T-helper 1 cell (primary cell): ENCODE measurements at places on chromosomes 2 and 18.

DNA sequence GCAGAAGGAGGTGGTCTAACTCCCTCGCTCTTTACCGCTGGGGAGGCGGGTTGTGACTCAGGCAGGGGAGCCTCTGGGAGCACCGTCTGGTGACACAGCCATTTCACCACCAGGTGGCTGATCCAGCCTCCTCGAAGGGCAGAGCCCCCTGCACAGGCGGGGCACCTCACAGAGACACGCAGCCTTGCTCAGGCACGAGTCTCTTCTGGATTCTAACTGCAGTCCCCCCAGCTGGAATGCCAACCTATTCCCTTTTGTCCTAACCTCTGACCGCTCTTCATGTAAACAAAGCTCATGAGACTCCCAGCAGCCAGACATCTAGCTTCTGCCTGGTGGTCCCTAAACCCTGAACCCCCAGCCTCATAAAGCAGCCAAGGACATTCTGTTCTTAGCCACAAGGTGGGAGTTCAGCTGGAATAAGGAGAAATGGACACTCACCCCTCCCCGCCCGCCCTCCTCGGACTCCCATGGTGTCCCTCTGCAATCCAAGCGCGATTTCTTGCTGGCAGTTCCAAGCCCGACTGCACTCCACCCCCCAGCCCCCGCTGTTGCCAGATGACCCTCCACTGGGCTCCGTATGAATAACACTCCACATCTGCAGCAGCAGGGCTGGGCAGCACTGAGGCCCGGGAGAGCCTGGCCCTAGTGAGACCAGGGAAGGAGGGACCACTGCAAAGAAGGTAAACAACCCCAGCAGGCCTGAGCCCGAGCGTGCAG, 84.3 kb downstream of the TNS1 start:
- DNase-seq = no peak

GRCh38 chr18:13453714-13454113, 235.2 kb downstream of the LDLRAD4 start:
- DNase-seq = no peak

GRCh38 chr18:58645398-58645797, 16.5 kb upstream of the ALPK2 start:
- no peak for DNase-seq

DNA sequence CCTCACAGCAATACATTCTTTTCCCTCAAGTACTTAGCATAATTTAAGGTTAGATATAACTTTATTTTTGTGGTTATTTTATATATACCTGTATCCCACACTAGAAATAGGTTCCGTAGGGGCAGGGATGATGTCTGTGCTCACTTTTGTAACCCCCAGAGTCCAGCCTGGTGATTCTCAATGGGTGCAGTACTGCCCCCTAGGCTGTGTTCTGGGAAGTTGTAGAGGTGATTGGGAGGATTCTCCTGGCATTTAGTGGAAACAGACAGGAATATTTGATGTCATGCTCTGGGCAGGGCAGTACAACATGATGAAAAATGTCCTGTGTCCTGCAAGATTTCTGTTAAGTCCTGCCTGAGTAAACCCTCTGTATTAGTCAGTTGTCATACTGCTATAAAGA, 333.3 kb downstream of the PLCL1 start:
- DNase-seq = no peak

DNA sequence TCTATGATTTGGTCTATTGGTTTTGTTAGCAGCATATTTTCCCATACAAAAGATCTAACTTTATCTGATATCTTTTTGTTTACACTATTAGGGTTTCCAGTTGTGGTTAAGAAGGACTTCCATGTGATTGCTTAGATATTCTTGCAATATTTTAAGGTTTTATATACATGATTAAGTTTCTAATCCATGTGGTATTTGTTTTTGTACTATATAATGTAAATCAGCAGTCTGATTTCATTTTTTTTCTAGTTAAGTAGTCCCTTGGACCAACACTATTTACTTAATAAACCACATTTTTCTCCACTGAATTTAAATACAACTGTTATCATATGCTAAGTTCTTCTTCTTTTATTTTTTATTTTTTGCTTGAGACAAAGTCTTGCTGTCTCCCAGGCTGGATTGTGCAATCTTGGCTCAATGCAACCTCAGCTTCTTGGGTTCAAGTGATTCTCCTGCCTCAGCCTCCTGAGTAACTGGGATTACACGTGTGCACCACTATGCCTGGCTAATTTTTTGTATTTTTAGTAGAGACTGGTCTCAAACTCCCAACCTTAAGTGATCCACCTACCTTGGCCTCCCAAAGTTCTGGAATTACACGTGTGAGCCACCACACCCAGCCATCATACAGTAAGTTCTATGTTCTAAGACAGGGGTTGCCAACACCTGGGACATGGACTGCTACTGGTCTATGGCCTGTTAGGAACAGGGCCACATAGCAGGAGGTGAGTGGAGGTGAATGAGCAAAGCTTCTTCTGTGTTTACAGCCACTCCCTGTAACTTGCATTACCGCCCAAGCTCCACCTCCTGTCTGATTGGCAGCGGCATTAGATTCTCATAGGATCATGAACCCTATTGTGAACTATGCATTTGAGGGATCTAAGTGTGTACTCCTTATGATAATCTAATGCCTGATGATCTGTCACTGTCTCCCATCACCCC, 58.5 kb upstream of the RAB27B start:
- DNase-seq = no peak

DNA sequence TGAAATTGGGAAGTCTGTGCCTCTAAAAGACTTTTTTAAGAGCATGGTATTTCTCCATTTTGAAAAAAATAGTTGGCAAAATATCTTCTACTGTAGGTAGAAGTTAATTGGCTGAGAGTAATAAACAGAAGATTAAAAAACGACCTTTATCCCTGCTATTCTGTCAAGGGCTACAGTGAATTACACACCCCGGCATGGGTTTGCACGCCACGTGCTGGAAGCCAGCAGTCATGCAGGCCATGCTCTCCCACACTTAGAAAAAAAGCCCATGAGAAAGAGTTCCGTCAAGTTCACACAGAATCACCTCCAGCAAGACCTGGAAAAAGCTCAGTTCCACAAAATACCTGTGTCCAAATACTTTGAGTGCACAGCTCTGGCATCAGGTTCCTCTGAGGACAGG, 26.8 kb downstream of the FAM110C start:
- no peak for DNase-seq

GRCh38 chr2:51218047-51218446, 186.1 kb upstream of the NRXN1 start:
- DNase-seq = no peak

DNA sequence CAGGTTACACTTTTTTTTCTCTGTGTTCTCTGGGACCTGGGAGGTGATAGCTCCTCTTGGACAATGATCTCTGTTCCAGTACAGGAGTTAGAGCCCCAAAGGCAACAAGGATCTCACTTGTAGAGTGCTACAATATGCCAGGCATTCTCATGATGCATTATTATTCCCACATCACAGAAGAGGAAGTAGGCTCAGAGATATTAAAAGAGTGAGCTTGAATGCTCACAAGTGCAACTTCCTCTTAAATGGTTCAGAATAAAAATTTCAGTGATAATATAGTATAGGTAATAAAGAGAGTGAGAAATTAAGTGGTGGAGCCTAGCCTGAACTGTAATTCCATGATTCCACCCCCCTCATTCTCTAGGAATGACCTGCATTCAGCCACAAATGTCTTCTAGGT, 21.4 kb downstream of the POLE4 start:
- DNase-seq = no peak

DNA sequence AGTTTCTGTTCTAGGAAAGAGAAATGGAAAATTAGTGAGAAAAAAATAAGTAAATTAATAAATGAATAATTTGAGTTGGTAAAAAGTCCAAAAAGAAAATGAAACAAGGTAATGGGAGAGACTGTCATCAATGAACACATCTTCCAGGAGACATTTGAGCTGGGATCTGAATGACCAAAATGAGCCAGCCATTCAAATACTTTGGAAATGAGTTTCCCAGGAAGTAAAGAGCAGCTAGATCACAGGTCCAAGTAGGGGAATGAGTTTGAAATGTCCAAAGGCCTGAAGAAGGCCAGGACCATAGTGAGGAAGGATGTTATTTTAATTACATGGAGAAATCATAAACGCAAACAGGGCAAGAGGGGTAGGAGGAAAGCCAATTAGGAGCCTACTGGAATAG, 6.6 kb upstream of the DNAH7 start:
- no peak for DNase-seq

GRCh38 chr2:39919511-39920306, 140.7 kb upstream of the THUMPD2 start:
- DNase-seq = peak; percentile 75

DNA sequence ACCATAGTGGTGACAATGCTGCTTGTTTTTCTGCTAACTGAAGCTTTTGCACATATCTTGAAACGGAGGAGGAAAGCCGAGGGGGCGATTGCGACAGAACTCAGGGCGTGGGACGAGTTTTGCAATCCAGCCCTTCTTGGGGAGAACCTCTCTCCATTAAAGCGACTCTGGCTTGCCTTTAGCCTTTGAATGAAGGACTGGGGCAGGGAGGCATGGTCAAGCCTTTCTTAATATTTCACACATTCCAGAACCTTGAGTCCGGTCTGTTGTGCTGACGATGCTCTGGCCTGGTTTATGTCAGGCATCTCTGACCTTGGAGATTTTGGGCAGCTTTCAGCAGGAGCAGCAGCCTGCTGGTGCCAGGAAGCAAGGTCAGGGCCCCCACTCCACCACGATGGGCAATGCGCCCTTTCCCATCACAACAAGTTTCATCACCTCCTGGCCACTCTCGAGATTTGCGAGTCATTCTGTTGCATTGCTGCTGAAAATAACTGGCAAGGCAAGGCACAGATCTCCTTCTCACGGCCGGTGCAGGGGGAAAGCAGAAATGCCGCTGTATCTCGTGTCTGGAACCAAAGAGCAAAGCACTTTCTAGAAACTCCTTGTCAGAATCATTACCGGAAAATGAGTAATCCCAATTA, 10.8 kb downstream of the EMILIN2 start:
- no peak for DNase-seq

- DNase-seq = no peak
Measured at GRCh38 chr2:236284208-236284607, 20.0 kb upstream of the ASB18 start.

GRCh38 chr2:218813771-218814460, 17.7 kb downstream of the PRKAG3 start:
- no peak for DNase-seq

- DNase-seq = no peak
Measured at GRCh38 chr2:174859563-174860169, 95.4 kb upstream of the CHRNA1 start.

DNA sequence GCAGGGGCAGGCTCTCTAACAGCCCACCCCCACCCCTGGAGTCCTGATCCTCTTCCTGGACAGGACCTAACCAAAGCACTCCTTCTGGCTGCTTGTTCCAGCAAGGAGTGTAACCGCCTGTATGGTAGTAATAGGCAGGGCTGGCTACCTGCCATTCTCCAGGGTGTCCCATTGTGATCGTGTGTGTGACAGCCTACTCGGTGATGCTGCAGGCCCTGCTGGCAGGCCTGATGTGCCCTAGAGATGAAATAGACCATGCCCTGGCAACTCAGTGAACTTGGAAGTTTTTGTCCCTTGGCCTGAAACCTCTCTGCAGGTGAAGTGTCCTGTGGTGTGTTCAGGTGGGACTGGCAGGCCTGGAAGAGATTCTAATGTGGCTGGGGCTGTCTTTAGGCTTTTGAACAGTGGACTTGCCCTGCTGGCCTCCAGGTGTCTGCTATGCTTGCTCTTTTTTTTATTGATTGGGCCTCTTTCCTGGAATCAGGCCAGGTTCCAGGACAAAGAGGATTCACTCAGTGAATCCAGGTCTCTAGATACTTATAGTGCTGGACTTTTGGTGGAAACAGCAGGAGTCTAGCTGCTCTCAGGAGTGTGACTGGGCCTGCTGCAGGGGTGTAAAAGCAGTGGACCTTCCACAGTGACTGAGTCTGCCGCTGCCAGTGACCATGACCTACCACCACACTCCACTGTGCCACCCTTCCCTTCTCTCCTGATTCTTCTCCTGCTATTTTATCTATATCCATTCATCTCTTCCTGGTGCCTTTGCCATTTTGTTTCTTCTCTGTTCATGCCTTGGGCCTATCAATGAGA, 132.1 kb downstream of the CTIF start:
- DNase-seq = no peak

GRCh38 chr2:220334871-220335590, 707.6 kb downstream of the SLC4A3 start:
- DNase-seq = no peak

DNA sequence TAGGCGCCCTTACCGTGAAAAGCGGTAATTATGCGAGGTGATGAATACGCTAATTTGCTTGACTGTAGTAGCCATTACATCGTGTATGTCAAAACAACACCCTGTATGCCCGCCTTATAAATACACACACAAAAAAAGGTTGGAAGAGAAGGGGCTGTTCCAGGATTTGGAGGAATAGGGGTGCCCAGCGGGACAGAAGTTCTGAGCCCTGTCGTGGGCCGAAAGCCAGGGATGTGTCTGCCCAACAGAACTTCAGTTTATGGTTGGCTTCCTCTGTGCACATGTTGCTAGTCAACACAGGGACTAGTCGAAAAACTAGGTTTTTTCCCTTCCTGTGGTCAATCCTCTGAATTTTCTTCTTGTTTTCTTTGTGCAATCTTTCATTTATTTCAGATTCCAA, 182.5 kb downstream of the ACKR3 start:
- DNase-seq = no peak

- DNase-seq = no peak
Measured at GRCh38 chr2:142307086-142307485, 176.3 kb upstream of the LRP1B start.

- no peak for DNase-seq
Measured at GRCh38 chr2:213789940-213790339, 505.7 kb downstream of the SPAG16 start.

DNA sequence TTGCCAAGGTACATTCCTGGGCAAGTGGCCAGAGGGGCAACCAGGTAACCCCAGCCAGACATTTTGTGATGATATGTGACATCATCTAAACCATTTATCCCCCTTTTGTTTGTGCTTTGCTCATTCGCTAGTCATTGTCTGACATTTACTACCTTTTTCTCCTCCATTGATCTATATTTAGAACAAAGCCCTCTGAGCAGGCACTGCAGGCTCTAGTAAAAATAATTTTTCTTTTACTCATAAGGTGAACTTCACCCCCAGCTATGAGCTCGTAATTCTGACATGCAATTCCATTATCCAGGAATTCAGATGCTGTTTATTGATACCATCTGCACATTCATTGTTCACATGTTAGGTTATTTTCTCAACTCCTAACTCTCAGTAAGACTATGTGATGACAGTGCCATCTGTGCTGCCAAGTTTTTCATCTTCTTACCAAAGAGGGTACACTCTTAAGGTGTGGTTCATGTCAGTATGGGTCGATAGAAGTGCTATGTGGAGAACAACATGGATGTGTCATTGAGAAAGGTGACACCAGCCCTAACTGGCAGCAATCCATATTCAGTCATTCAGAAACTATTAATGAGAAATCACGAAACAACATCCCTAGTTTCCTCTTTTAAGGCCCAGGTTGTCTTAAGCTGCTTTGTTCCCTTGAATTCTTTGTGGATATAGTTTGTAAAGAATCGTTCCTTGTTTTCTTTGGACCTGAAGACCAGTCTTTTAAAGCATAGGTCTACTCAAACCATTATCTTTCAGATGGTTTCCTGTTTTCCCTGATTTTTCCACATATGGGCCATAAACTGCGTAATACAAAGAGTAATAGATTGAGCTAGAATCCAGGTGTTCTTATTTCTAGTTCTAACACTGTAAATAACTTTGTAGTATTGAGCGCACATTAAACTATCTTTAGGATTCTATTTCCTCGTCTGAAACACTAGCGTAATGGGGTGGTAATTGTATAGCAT, 978.1 kb upstream of the CDH2 start:
- DNase-seq = no peak
